ENCODE measurements at places on chromosomes 3 and 15.

DNA sequence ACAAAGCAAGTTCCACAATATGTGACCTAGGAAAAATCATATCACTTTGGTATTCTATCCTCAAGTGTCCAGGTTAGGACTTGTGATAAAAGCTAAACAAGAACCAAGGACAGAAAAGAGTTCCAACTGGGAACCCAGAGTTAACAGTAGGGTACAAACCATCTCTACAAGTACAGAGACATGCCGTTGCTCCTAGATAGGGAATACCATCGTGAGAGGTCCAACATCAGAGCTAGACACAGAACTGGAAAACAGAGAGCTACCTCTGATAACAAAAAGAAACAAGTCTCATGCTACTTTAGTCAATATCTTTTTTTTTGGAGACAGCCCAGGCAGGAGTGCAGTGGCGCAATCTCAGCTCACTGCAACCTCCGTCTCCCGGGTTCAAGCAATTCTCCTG is 37.8 kb downstream of the SMARCC1 start:
- DNase-seq: no peak

DNA sequence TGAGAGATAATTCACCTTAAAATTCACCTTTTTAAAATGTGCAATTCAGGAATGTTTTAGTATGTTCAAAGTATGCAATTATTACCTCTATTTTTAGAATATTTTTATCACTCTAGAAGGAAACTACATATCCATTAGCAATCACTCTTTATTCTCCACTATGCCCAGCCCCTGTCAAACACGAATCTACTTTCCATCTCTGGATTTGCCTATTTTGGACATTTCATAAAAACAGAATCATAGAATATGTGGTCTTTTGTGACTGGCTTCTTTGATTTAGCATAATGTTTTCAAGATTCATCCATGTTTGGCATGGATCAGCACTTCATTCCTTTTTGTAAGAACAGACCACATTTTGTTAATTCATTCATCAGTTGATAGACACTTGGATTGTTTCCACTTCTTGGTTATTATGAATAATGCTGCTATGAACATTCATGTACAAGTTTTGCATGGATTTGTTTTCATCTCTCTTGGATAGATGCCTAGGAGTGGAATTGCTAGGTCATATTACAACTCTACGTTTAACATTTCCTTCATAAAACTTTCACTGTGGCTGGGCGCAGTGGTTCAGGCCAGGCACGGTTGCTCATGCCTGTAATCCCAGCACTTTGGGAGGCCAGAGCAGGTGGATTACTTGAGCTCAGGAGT is 12.7 kb downstream of the HMCES start:
- peak; percentile 57 for DNase-seq

- peak; percentile 39 for DNase-seq
Measured at GRCh38 chr3:65575376-65575840, 463.3 kb downstream of the MAGI1 start.

DNA sequence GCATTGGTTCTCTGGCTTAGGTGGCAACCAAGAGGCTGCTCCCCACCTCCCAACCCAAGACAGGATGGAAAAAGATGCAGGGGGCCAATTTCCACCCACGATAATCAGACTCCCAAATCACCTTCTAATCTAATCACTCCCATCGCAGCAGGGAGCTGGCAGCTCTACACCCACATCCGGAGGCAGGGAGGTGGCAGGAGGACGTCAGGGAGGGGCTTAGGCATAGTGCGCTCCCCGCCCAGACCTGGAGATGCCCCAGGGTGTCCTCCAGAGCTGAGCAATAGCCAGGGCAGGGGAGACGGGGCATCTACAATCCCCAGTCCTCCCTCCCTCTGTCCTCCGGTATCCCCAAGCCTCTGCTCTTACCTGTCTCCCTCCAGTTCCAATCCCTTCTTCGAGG is 70.5 kb upstream of the SEC13 start:
- DNase-seq: no peak

- DNase-seq: peak; percentile 85
Measured at GRCh38 chr15:31236184-31237042, 90.2 kb upstream of the KLF13 start.

GRCh38 chr15:45666119-45666875 is 31.5 kb downstream of the SQOR start:
- DNase-seq: no peak

DNA sequence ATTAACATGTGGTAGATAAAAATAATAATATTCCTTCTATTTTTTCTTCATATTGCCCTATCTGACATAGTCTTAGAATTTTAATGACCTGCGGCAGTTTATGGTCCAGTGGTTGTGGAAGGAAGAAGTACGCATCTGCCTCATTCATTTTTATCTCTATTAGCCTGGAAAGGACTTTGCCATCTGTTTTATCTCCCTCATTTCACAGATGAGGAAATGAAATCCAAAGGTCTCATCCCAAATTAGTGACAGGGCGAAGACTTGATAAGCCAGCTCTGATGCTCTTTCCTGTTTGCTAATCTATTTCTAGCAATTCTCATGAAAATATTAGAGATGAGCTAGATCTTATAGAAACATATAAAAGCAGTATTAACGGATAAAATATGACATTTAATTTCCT is 113.3 kb downstream of the KLHL25 start:
- DNase-seq: no peak

- no peak for DNase-seq
Measured at GRCh38 chr15:84926491-84927230, 42.2 kb downstream of the SLC28A1 start.

DNA sequence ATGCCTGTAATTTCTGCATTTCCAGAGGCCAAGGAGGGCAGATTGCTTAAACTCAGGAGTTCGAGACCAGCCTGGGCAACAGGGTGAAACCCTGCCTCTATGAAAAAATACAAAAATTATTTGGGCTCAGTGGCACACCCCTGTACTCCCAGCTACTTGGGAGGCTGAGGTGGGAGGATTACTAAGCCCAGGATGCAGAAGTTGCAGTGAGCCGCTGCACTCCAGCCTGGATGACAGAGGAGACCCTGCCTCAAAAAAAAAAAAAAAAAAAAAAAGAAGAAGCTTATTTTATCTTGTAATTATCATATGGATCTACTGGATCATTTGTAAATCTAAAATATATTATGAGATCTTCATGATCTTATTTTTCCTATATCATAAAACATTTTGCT is 84.1 kb downstream of the PPCDC start:
- DNase-seq: no peak

DNA sequence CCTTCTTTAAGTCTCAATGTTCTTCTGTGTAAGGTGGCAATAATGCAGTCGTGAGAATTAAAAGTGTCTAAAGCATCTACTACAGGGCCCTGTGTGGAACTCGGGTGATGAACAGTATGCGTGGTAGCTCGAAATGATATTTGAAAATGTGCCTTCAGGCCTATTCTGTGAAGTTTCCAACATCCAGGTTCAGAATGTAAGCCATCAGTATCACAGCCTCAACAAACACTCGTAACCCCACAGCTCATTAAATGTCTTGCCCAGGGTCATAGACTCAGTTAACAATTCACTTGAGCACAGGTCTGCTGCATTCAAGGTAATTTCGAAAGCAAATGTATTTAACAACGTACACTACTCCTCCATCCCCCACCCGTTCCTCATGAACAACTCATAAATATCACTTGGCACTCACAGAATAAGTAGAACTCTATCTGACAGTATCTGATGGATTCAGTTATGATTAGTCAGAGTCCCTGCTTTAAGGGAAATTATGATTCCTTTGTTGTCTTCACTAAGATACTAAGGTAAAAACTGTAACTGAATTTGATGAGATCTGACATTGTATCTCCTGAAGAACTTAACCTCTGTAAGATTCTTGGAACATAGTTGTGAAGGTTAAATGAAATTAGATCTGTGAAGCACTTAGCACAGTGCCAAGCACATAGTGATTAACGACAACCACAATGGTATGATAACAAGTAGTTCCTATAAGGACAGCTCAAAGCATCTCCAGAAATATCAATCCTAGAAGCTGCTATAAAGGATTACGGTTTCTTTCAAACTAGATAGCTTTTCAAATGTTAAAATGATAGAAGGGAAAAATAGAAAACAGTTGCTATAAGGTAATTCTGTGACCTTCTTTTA is 642.3 kb downstream of the TBL1XR1 start:
- DNase-seq: no peak

GRCh38 chr3:153749070-153749610 is 372.1 kb upstream of the ARHGEF26 start:
- DNase-seq: no peak

GRCh38 chr15:76577879-76578512 is 241.4 kb downstream of the ISL2 start:
- DNase-seq: no peak

GRCh38 chr3:113819866-113820265 is 18.7 kb upstream of the GRAMD1C start:
- no peak for DNase-seq

- DNase-seq: peak; percentile 52
Measured at GRCh38 chr3:183306798-183307671, 54.0 kb downstream of the B3GNT5 start.

GRCh38 chr3:143351895-143352608 is 232.5 kb downstream of the CHST2 start:
- peak; percentile 73 for DNase-seq

DNA sequence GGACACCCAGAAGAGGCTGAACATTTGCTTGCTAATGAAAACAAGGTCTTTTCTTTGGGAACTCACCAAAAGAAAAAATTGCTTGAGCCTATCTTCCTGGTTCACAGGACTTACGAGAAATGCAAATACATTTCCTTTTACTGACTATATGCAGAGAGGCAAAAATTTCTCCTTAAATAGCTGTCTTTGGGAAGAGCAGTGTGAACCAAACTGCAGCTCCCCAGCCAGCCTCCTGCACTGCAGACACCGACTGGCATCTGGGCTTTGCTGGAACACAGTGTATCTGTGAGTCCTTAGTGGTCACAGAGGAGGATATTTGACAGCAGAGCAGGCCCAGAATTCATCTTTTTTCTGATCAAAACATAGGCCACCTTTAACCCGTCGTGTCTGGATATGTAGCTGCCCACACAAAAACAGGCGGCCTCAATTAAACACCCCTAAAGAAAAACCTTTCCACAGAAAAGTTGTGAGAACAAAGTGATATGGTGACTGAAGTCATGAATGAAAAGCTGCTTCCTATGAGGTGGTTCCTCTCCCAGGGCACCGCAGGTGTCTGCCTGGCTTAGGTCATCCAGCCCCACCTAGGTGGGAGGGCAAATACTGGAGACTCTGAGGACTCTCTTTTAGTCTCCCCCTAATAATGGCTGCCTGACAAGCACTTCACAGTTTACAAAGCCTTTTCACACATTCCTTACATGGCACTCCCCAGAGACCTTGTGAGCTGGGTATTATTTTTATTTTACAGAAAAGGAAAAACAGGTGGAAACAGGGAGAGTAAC is 46.1 kb upstream of the TMEM158 start:
- DNase-seq: no peak

DNA sequence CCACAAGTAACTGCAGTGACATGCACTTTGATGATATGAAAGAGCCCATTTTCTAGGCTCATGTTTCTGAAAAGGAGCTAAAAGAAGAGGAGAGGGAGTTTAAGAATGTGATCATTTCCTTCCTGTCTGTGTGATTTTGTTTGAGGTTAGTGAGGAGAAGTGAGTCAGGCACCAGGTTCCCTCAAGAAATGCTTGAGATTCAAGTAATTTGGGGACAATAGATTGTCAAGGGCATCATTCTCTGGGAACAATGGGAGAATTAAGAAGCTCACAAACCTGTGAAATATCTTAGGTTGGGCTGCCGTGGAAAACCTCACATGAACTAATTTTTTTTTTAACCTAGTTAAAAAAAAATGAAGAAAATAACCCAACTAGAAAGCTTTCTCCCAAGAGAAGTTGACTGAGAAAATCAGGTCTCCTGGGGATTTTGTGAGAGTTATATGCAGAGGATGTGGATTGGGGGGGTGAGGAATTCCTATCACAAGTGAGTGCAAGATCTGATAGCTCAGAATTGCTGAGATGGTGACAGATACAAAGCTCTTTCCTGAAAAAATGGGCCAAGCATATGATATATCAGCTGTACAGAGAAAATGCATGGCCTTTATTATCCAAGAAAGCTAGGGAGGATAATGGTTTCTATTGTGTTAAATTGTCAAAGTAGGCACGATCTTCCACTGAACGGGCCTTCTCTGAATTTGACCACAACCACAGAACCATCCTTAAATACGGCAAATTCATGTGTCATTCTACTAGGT is 203.3 kb downstream of the FEZF2 start:
- no peak for DNase-seq

DNA sequence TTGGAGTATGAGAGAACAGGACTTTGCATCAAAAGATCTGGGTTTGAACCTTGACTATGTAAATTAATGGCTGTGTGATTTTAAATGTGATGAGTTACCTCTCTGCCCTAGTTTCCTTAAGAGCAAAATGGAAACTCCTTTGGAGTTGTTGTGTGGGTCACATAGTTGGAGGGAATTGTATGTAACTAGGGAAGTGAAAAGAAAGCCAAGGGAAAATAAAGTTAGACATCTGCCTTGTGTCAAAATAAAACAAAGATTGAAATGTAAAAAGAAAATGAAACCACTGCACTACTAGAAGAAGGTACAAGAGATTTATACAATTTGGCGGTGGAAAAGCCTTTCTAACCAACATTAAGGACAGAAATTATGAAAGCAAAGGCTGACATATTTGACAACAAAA is 1.7 kb upstream of the EHD4 start:
- no peak for DNase-seq

DNA sequence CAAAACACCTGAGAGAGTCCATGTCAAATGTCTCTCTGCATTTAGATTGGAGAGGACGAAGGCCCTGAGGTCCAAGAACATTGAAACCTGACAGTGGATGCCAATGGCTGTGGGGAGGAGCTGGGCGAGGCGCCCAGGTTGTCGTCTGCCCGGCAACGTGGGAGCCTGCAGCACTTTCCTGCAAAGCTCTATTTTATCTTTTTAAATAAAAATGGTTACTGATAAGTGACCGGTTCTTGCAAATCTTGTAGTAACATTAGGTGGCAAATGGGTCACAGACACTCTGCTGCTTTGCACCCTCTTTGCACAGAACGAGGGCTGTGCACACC is 19.5 kb upstream of the FANCD2 start:
- no peak for DNase-seq

- no peak for DNase-seq
Measured at GRCh38 chr15:95829062-95829461, 501.4 kb upstream of the NR2F2 start.

DNA sequence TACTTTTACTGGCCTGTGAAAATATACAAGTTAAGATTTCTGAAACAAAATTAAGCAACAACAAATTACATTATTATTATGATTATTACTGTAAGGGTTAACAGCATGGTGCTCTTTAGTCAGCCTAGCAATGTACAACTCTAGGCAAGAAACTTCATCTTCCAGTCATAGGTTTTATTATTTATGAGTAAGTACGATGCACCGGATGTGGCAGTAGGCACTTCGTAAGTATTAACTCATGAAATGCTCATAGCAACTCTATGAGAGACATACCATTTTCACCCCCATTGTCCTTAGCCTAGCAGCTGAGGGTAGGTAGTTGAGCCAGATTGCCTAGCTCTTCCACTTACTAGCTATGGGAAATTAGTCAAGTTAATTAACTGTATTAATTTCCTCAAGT is 68.0 kb upstream of the PTPRG start:
- no peak for DNase-seq

- no peak for DNase-seq
Measured at GRCh38 chr15:90691369-90691768, 25.8 kb upstream of the BLM start.
